Temporal lobe (tissue), 4 donors: ENCODE measurements at places on chromosomes 2 and 18. TPM values are rescaled to one million over a fixed set of nuclear protein-coding genes. Genes with fewer than 3 reads are reported as not detected.

The CCNYL1 gene
- total RNA-seq, result 24.8 TPM

The GPR39 gene
- total RNA-seq, result 1.7 TPM

The STAMBP gene
- 16.7 TPM for total RNA-seq

The TGIF1 gene
- total RNA-seq, result 14.3 TPM

The DLGAP1 gene
- total RNA-seq, result 77.2 TPM

The ERBB4 gene
- 99.1 TPM for total RNA-seq
